ENCODE measurements at places on chromosomes 6 and 20. TPM values are rescaled to one million over a fixed set of nuclear protein-coding genes. Genes with fewer than 3 reads are reported as not detected.

GRCh38 chr20:61935926-61936700 is 129.6 kb downstream of the TAF4 start:
- DNase-seq = no peak
- no peaks in the 10 kb centered on the region for H3K36me3 ChIP-seq
- no peak overlapping the region for H3K27ac ChIP-seq
- H3K4me3 ChIP-seq = no peak overlapping the region
- no peaks in the 10 kb centered on the region for H3K27me3 ChIP-seq

SLC17A9 gene
- 40.9 TPM for total RNA-seq

DNA sequence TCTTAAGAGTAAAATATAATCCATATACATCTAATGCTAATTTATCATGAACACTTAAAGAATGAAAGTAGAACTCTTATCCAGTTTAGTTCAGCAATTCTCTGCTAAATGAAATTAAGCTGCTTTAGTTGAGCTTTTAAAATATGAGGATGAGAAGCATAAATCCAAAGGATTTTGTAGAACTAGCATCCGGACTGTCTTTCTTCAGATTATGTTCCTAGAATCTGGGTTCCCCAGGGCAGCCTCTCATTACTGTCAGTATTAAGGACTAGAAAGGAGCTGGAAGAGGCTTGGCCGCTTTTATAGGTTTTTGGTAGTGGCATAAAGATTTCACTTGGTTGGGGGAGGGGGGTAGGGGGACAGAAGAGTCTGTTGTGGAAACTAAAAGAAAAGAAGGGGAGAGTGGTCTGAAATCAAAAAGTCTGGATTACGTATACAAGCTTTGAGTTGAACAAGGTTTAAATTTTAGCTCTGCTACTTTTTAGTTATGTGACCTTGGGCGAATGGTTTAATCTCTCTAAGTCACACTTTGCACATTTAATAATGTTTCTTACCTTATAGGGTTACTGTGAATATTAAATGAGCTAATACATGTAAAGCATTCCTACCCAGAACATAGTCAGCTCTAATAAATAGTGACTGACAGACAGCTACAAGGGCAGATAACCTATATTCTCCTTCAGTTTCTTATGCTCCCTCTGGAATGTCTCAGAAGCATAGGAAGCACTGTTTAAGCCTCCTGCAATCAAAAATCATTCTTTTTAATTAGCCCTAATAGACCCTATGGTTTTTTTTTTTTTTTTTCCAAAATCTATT is 3.7 kb downstream of the SGK1 start:
- no peak overlapping the region for H3K27ac ChIP-seq
- H3K4me1 ChIP-seq = peaks cover 22% of the 10 kb centered on the region
- DNase-seq = no peak
- no peak overlapping the region for H3K4me3 ChIP-seq
- peaks cover 25% of the 10 kb centered on the region for H3K27me3 ChIP-seq
- no peaks in the 10 kb centered on the region for H3K36me3 ChIP-seq

ANKRD66 gene
- total RNA-seq = not detected

- H3K4me1 ChIP-seq = no peaks in the 10 kb centered on the region
- no peak overlapping the region for H3K4me3 ChIP-seq
- H3K27me3 ChIP-seq = peaks cover 15% of the 10 kb centered on the region
- DNase-seq = no peak
Observed at GRCh38 chr6:6925391-6926164, 182.2 kb upstream of the RREB1 start.

- no peak overlapping the region for H3K4me3 ChIP-seq
- DNase-seq = no peak
- no peak overlapping the region for H3K27ac ChIP-seq
- peaks cover 3% of the 10 kb centered on the region for H3K27me3 ChIP-seq
- no peaks in the 10 kb centered on the region for H3K4me1 ChIP-seq
Observed at GRCh38 chr6:79173378-79173777, 61.1 kb downstream of the HMGN3 start.

All from activated naive CD8-positive, alpha-beta T cell treated with anti-CD3 and anti-CD28 coated beads, Interleukin-2, amount 10 ng/mL, durations not matched to agents 7 days and 5 days (primary cell).